Fibroblast of the aortic adventitia (primary cell): ENCODE measurements at places on chromosomes 12 and 14. TPM values are rescaled to one million over a fixed set of nuclear protein-coding genes. Genes with fewer than 3 reads are reported as not detected.

GRCh38 chr12:83197483-83197914 is 510.8 kb downstream of the TMTC2 start:
- no peak for DNase-seq

Gene ARF3
- 39.7 and 65.3 TPM in 2 replicates for total RNA-seq

GRCh38 chr14:70721542-70721941 is 79.8 kb downstream of the TTC9 start:
- no peak for DNase-seq

DNA sequence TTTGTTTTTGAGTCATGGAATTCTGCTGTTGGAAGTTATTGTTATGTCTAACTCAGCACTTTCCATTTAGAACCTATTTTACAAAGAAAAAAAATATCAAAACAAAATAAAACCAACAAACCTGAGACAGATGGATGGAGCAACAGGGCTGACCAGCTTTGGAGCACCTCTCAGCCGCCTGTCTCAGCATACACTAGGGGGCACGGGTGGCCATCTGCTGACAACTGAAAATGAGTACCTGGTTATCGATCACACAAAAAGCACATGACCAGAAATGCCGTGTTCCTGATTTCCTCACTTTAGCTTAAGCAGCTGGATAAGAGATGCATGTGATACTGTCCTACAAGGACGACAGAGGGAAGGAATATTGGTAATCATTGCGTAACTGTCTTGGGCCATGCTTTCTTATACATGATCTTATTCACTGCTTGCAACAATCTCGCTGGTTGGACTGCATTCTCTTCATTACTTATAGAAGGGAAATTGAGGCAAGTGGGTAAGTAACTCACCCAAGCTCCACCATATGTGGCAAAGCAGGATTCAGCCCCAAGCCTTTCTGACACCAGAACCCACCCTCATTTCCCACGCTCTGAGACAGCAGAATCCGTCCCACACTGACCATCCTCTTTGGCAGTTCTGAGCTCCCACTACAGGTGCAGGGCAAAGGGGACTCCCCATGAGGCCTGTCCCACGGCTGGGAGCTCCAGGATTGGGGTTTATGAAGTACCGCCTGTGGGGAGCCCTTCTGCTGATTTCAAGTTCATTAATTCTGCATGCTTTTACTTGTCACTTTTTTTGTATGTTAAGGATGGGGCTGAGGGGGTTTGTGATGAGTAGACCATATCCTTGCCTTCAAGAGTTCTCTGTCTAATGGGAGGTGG is 43.5 kb downstream of the C14orf132 start:
- no peak for DNase-seq
